Glutamatergic neuron (in vitro differentiated cells): ENCODE measurements at places on chromosomes 5 and 9. TPM values are rescaled to one million over a fixed set of nuclear protein-coding genes. Genes with fewer than 3 reads are reported as not detected.
A peak's percentile ranks its signal among the peaks of the same experiment; 100 is the strongest.

DNA sequence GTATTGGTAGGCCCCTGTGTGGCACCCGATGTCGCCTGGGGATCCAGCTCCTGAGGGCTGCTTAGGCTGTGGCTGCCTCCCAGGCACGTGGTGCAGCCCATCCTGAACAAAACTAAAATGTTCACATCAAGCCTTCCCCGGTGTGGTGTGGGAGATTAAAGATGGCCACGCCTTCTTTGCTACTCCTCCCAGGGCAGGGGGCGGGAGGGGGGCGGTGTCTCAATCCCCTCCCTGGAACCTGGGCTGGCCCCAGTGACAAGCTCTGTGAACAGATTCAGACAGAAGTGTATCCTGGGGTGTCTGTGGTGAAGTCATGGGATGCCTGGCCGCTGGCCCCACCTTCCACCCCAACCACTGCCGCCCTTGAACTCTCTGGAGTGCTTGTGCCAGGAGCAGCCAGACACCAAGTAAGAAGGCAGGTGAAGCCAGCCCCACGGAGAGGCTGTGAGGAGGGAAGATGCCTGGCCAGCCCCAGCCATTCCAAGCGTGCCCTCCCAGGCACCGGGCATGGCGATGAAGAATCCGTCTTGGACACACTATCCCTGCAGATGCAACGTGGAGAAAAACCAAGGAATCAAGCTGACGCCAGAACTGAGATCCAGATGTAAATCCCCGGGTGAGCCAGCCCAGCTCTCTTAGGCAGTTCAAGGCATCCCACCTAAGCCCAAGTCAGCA is 75.8 kb downstream of the AK8 start:
- DNase-seq = no peak

DNA sequence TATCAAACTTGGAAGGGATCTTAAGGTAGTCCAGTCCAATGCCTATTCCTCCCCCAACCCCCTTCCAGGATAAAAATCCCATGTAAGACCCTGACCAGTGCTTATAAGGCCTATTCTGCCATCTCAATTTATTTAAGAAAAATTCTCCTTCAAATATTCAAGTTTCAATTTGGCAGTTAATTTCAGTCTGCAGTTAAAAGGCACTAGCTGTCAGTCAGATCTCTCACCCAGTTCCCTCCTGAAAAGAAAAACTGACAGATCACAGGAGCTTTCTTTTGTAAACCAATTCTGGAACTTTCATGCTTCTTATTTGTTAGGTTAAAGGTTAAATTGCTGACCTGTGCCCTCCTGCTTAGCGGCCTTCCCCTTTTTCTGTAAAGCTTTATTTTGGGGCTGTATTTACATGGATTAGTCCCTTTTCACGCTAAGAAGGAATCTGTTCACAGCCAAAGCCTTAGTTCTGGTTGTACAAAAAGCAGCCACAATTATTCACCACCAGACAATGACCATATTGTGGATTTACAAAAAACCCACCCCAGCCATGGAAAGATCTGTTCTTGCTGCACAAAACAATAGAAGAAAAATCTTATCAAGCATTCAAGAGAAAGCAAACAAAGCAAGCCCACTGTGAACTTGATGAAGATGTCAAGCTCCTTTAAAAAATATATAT is 68.7 kb downstream of the DENND1A start:
- no peak for DNase-seq

GRCh38 chr9:107541523-107541922 is 52.0 kb upstream of the KLF4 start:
- DNase-seq = no peak

- no peak for DNase-seq
Measured at GRCh38 chr5:151477101-151477500, 29.7 kb downstream of the SLC36A1 start.

The IL33 gene
- not detected for total RNA-seq

The EEIG1 gene
- 15.8 TPM for total RNA-seq

GRCh38 chr5:36870399-36871040 is 6.0 kb upstream of the NIPBL start:
- DNase-seq = no peak

GRCh38 chr9:89797937-89798455 is 193.2 kb downstream of the GADD45G start:
- DNase-seq = no peak

- DNase-seq = no peak
Measured at GRCh38 chr9:71509054-71509453, 259.3 kb downstream of the CEMIP2 start.

DNA sequence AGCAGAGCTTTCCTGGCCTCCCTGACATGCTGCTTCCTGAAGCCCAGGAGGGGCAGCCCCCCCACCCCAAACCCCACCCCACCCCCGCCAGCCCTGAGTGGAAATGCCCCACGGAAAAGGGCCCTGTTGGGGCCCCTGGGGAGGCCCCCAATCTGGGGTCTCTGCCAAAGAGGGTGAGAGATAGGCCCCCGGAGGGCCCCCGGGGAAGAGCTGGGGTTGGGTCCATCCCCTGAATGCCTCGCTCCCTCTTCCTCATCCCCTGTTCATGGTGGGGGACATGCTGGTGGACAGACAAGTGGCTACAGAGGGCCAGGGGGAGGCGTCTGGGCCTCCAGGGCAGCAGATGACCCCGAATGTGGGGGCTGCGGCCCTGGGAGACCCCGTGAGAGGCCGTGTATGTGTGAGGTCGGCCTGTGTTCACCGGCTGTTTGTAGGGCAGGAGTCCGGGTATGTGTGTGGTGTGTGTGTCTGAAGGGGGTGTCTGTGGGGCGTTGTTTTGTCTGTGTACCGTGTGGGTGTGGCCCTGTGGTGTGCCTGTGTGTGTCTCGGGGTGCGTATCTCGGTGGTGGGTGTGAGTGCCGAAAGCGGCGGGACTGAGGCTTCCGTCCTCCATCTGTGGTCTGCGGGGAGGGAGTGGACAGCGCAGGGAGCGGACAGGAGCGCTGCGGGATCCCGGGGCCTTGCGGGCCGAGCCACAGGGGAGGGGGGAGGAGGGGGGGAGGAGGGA is 11.3 kb downstream of the C9orf50 start:
- peak; percentile 55 for DNase-seq

DNA sequence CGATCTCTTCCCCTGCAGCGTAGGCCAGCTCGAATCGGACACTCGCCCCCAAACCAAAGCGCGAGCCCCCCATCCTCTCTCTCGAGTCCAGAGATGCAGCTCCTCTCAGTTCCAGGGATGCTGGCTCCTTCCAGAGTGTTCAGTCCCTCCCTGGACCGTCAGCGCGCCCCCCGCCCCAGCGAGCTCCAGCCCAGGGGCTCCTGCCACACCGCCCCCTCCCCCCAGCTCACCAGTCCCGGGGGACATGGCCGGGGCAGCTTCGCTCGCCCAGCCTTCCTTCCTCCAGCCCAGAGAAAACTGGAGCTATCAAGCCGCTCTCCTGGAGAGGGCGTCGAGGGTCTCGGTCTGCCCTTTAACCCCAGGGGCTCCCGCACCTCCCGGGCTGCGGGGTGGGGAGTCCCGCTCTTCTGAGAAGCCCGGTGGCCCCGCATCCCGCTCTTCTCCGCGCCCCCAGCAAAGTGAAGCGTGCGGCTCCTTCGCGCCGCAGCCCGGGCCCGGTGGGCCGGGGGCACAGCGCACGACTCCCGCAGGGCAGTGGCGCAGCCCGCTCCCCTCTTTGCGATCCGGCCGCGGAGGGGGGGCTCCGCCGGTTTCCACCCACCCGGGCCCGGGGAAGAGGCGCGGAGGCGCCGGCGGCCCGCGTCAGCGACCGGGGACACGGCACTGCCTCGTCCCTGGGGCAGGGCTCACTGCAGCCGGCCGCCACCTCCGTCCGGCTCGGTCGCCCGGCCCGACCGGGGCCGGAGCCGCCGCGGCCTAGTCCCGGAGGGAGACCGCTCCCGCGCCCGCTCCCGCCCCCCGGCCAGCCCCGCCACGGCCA is 587 bp downstream of the MIER3 start:
- peak; percentile 89 for DNase-seq

DNA sequence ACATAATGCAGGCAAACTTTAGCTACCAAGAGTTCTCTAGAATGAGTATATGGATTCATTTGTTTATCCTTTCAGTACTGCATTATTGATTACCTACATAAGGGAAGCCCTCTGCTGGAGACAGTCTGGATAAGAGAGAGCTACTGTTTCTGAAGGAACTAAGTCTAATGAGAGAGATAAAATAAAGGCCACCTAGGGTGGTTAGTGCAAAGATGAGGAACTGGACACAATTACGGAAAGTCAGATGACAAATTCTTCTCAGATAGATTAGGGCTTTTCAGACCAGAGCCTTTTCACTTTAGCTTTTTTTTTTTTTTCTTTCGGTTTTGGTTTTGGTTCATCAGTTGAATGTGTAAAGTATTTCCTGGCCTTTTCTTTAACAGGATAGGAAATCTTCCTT is 31.3 kb downstream of the ISOC1 start:
- no peak for DNase-seq

The CAMK2A gene
- total RNA-seq = 1.1 TPM

The POU5F2 gene
- 1.5 TPM for total RNA-seq

- no peak for DNase-seq
Measured at GRCh38 chr9:136530461-136531089, 15.3 kb downstream of the NOTCH1 start.

The CDC23 gene
- total RNA-seq = 28.9 TPM

DNA sequence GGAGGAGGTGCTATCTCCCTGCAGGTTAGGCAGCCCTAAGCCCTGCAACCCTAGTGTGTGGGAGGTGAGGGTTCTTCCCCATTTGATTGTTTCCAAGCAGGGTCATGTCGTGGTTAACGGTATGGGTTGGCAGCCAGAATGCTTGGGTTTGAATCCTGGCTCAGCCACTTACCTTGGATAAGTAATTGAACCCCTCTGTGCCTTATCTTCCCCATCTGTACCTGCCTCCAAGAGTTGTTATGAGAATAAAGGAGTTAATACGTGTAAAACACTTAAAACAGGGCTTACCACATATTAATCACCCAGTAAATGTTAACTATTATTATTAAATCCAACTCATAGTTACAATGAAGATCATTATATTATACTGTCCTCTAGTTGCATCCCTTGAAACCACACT is 52.2 kb upstream of the SPATA31E1 start:
- DNase-seq = no peak

The SH3GL2 gene
- 8.1 TPM for total RNA-seq

DNA sequence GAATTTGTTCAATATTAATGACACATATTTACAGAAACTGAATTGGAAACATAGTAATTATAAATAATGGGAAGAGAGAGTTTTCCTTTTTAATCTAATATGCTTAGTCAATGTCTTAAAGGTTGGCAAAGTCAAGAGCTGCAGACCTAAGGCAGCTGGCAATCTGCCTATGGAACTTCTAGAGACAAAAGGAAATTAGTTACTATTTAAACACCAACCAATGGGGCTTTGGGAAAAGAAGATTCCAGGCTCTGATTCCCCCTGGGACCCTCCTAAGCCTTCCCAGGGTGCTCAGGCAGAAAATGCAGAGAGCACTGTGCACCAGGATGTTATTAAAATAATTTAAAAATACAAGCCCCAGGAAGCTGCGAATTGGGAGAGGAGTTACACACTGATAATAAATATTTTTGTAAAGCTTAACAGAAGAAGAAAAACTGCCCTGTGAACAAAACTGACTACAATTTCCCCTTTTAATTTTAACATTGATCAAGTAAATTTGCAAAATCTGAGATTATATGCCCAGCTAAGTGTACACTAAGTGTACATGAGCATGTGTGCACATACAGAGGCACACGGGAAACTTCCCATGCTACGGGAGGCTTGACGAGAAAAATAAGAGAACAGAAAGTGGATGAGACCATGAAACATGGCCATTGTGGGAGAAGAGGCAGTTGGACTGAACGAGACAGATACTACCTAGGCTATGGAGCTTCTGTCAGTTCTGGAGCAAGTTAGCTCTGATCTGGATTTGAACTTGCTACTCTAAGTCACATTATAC is 77.4 kb upstream of the ADAMTS16 start:
- DNase-seq = no peak

The OTP gene
- total RNA-seq = 0.17 TPM

The CD180 gene
- total RNA-seq = not detected

- no peak for DNase-seq
Measured at GRCh38 chr5:179245031-179245430, 100.2 kb downstream of the ADAMTS2 start.

The RFESD gene
- 1.1 TPM for total RNA-seq

The SPATA24 gene
- total RNA-seq = 6.2 TPM

The RNF180 gene
- 9.1 TPM for total RNA-seq

The CDX1 gene
- total RNA-seq = not detected

DNA sequence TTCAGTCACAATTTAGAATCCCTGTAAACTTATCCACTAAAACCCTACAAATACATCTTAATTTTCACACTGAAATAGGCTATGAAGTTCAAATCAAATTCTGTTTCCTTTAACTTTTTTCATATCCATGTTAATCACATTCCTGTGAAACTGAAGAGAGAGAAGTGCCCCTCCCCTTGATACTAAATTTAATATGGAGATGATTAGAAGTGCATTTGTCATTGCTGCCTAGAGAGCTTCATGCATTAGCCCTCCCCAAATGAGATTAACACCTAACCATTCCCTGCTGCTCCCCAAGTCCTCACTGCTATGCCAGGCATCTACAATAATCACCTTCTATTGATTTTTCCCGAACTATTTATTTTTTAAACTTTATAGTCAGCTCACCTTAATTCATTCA is 85.1 kb upstream of the SPOCK1 start:
- DNase-seq = no peak

The TRAF2 gene
- total RNA-seq = 27.3 TPM

GRCh38 chr9:90025816-90026215 is 421.0 kb downstream of the GADD45G start:
- no peak for DNase-seq

The GRIN3A gene
- 0.15 TPM for total RNA-seq

The TEX48 gene
- total RNA-seq = not detected

DNA sequence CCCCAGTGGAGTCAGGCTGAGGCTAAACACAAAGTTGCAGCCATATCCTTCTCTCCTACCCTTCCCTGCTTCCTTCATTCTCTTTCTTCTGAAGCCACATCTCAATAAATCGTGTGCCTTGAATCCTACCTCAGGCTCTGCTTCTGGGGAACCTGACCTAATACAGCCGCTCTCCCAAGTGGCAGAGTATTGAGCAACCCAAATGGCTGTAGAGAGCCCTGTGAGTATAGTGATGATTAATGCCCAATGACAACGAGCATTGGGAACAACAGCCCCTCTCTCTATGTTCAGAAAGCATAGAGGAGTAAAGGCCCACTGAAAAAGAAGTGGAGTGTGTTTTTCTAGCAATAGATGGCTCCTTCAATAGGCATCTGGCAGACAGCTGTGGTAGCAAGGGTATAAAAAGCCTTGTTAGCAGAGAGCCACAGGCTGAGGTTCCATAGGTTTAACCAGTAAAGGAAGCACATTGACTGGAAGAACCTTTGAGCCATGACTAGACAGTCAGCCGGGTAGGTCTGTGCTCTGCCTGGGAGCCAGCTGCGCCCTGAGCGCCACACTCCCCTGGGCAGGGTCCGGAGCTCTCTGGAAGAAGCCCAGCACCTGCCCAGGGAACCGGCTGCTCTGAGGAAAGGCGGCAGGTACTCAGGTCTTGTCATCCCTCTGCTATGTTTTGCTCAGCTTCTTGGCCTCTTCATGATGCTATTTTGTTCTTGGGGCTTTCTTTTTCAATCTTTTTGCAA is 22.6 kb upstream of the HSPA9 start:
- DNase-seq = no peak

DNA sequence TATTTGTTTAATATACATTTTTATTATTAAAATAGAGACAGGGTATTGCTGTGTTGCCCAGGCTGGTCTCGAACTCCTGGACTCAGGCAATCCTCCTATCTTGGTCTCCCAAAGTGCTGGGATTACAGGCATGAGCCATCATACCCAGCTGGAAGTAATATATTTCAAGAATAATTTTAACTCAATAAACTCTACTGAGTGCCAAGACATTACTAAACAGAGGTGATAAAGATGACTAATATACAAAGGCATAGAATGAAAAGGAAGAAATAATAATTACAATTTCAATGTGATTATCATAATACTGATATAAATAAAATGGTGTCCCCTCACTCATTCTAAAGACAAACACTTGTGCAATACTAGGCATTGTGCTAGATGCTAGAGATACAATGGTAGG is 13.9 kb downstream of the GOLPH3 start:
- DNase-seq = no peak
